Activated CD4-positive, alpha-beta T cell treated with anti-CD3 and anti-CD28 coated beads, Interleukin-2, Interleukin-6, amounts not matched to agents 100 ng/mL and 50 ng/mL, durations not matched to agents 16 hours and 8 hours (primary cell): ENCODE measurements at places on chromosomes 4 and X.

DNA sequence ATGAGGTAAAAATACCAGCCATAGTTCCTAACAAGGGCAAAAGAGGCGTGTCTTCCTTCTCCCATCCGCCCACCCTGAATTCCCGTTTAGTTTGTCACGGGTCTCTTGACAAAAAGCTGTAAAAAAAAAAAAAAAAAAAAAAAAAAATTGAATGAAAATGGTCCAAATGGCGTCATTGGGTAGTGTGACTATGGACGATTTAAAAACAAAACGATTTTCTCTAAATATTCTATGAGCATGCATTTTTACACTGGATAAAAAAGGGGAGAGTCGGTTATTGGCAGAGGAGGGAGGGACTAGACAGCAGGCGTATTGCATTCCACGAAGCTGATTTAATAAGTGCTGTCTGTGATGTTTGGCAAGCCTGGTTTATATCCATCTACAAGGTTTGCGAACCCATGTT, at the start of gene FAM133A:
FAM133A (plus strand) TSS at position 338 of the 403 bp plus-strand sequence. CDS start 35,214 bp downstream, outside the sequence.
- no peak for DNase-seq

GRCh38 chr4:57494821-57495220, 384.6 kb upstream of the IGFBP7 start:
- no peak for DNase-seq

- DNase-seq = no peak
Observed at GRCh38 chr4:3792813-3793212, 26.6 kb downstream of the ADRA2C start.

DNA sequence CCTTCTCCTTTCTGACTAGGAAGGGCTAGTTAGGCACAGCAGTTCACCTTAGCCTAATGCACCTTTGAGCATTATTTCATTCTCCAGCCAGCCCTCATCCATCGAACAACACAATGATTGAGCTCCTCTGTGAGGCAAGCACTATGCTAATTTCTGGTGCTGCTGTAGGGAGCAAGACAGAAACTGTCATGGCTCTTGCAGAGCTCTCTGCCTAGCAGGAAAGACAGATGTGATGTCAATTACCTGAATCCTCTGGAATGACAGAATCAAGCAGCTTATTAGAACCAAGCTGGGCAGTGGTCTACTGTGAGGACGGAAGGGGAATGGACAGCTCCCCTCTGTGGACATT, 256.1 kb upstream of the NOCT start:
- DNase-seq = no peak

DNA sequence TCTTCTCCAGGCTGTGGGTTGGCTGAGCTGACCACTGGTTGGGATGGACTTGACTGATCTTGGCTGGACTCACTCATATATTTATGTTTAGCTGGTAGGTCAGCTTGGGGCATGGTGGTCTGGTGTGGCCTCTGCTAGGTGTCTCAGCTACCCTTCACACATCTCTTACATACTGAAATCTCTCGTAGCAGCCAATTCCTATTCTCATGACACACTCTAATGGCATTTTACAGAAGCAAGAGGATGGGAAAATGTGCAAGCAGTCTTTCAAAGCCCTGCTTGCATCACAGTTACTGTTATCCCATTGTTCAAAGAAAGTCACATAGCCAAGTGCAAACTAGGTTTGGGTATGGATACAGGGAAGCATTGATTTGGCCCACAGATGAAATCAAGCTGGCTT, 55.5 kb upstream of the PCDH18 start:
- DNase-seq = no peak

- no peak for DNase-seq
Observed at GRCh38 chr4:73434311-73434710, 1.7 kb upstream of the AFP start.

DNA sequence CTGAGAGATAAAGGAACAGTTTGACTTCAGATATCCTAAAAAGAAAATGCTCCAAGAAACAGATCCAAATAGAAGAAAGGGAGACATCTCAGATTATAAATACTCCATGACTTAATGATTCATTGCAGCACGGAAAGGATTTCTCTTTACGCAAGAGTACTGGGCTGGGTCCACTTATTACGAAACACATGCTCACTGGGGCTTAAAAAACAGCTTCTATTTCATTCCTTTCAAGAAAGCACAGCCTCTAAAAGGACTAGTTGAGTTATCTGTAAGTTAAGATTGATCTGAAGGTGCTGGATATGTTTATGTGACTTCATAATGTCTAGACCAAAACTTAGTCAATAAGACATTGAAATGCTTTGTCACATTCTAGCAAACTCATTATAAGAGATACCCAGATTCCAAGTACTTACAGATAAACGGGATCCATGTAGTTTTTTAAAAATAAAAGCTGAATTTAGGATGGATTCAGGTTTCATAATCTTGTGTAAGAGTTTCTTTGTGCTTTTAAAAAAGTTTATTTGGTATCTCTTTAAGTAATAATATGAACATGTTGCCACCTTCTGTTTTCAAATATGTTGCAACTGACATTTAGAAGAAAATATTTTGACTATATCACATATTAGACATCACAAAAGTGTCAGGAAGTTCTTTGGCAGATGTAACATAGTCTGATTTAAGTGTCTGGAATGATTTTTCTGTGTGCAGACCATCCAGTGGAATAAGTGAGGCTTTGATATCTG, 109.5 kb upstream of the MYOZ2 start:
- no peak for DNase-seq

GRCh38 chrX:63739885-63740284, 45.1 kb downstream of the ARHGEF9 start:
- DNase-seq = no peak

GRCh38 chr4:24730256-24731001, 64.9 kb upstream of the SOD3 start:
- DNase-seq = no peak

DNA sequence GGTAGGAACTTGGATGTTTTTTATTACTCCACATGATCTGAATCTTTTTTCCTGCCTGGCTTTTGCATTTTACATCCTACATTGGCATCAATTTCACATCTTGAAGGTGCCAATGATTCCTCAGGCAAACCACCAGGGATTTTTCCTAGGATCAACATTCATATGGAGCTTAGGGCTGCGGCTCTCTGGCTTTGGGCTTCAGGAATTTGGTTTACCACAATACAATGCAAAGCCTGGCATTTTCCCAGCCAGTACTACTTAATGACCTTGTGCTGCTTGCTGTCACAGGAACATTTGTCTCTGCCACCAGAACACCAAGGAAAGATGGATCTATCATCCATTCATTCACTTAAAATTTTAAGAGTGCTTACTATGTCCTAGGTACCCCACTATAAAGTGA, 180.7 kb downstream of the PDGFC start:
- no peak for DNase-seq

DNA sequence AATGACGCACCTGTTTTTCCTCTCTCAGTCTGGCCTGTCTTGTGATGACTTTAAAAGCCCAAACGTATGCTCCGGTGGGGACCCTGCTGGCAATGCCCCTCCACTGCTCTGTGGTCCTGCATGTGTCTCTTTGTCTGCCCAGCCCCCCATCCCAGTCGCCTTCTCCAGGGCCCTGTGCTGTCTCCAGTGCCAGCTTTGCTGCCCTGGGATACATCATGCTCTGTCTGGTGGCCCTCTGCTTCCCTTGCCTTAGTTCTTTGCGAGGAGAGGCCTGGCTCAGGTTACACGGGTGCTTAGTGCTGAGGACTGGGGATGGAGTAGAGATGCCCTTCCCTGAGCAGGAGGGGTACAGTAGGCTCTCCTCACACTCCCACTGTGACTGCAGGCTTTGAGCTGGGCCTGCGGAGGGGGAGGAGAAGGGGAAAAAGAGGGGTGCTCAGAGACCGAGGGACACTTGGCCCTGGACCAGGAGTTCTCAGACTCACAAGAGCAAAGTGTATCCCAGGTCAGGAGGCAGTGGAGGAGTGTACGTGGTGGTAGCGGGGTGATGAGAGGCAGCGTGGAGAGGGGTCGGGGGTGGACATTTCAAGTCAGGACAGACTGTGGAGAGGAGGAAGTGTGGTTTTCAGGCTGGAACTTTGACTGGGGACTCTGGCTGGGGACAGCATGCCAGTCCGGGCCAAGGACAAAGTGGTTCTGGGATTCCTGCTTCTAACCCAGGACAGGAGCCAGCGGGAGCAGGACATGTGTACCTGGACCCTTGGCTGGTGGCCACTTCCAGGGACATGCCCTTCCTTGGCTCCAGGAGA, 2.8 kb downstream of the APLN start:
- no peak for DNase-seq
